ENCODE measurements at places on chromosomes 3 and 15. TPM values are rescaled to one million over a fixed set of nuclear protein-coding genes. Genes with fewer than 3 reads are reported as not detected.

The ACTR8 gene
- total RNA-seq = 27.1 TPM

The ADCY5 gene
- total RNA-seq = 35.5 TPM

The C3orf62 gene
- 3.6 TPM for total RNA-seq

The COL6A5 gene
- total RNA-seq = not detected

The IL17RE gene
- total RNA-seq = 5.9 TPM

The VPS8 gene
- total RNA-seq = 60.3 TPM

The HRG gene
- not detected for total RNA-seq

The CFAP100 gene
- not detected for total RNA-seq

The OCA2 gene
- total RNA-seq = not detected

The TMEM89 gene
- total RNA-seq = not detected

The ATP13A5 gene
- not detected for total RNA-seq

The GOLGA6L10 gene
- total RNA-seq = 1.5 TPM

The PAQR9 gene
- total RNA-seq = not detected

The CFAP20DC gene
- total RNA-seq = not detected

The FAM98B gene
- total RNA-seq = 36.0 TPM

The SERINC4 gene
- total RNA-seq = not detected

The DNASE1L3 gene
- total RNA-seq = 2.8 TPM

The MRPL3 gene
- 51.4 TPM for total RNA-seq

The PTPRG gene
- total RNA-seq = 164 TPM

The GUCA1C gene
- total RNA-seq = not detected

The PLAAT1 gene
- 1.8 TPM for total RNA-seq

The ARGFX gene
- not detected for total RNA-seq

The CAMKV gene
- not detected for total RNA-seq

The CD200R1 gene
- 3.0 TPM for total RNA-seq
